ENCODE measurements at places on chromosomes 4 and X.

GRCh38 chrX:114962209-114962608 is 55.2 kb downstream of the IL13RA2 start:
- DNase-seq = no peak

DNA sequence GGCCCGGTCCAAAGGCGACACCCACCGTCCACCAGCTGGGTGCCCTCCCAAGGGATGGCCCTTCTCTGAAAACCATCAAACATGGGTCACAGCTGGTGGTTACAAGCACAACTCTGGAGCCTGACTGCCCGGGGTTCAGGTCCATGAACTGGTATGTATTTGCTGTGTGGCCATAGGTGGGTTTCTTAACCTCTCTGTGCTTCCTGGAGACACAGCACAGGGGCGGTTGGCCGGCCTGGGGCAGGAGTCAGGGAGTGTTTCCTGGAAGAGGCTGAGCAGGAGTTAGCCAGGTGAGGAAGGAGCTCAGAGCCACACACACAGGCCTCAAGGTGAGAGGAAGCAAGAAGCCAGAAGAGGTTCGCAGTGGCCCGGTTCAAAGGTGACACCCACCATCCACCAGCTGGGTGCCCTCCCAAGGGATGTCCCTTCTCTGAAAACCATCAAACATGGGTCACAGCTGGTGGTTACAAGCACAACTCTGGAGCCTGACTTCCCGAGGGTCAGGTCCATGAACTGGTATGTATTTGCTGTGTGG is 243.7 kb upstream of the PSAPL1 start:
- DNase-seq = no peak

GRCh38 chr4:176789955-176790354 is 2.8 kb downstream of the VEGFC start:
- DNase-seq = no peak

GRCh38 chr4:41175794-41176193 is 38.5 kb downstream of the APBB2 start:
- DNase-seq = no peak

- no peak for DNase-seq
Measured at GRCh38 chr4:86755388-86755787, 93.8 kb downstream of the SLC10A6 start.

DNA sequence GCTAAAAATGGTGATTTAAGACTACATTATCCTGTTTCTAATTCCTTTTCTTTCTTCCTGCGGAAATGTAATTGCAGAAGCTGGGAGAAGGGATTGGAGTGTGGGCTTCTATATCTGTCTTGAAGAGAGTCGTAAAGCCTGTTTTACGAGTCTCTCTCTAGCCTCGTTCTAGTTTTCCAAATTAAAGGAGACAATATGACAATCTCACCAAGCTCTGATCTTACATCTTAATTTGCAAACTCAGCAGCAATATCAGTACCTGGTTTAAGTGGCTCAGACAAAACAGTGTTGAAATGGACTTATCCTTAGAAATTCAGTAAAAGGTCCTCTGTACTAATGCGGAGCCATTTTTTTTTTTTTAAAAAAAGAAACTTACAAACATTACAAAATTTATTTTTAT is 349.5 kb upstream of the HAND2 start:
- DNase-seq = no peak

GRCh38 chr4:89204624-89205023 is 93.3 kb downstream of the TIGD2 start:
- no peak for DNase-seq

GRCh38 chr4:30763321-30763727 is 43.2 kb downstream of the PCDH7 start:
- no peak for DNase-seq

DNA sequence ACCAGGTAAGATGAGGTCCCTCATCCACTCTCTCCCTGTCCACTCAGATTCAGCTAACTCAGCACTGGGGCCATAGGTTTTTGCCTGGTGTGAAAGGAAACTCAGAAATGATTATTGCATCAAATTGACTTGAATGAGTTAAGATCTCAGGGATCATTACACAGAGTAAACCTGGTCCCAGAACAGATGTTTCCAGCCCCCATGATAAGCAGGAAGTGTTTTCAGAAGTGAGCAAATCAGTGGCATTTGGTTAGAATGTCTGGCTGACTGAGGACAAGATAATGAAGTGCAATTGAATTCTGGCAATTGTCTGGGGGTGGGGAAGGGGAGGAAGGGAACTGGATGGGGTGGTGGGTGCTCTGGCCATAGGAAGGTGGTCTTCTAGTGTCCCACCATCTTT is 108.0 kb downstream of the CHIC2 start:
- DNase-seq = no peak

DNA sequence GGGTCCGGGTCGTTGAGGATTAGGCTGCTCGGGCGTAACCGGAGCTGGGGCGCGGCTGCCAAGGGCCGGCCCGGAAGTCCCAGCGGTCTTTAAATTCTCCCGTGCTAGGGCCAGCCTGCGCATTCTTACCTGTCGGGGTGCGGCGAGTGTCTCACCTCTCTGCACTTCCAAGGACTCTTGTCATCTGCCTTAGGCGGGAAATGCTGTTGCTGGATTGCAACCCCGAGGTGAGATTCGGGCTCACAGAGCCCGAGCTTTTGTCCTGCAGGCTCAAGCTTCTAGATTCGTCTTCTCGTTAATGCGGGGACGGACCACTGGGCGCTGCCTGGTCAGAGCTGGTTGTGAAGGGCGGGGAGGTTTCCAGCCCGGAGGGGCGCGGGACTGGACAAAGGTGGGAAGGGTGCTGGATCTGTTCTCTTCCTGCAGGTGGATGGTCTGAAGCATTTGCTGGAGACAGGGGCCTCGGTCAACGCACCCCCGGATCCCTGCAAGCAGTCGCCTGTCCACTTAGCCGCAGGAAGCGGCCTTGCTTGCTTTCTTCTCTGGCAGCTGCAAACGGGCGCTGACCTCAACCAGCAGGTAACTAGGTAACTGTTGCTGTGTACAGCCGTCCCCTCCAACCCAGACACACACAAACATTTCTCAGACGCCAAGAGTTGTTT is at the start of gene ANKRD37:
TSS of gene ANKRD37 (plus strand) at position 118 of the 662 bp plus-strand sequence. CDS start at position 201, 83 bp downstream.
- no peak for DNase-seq

DNA sequence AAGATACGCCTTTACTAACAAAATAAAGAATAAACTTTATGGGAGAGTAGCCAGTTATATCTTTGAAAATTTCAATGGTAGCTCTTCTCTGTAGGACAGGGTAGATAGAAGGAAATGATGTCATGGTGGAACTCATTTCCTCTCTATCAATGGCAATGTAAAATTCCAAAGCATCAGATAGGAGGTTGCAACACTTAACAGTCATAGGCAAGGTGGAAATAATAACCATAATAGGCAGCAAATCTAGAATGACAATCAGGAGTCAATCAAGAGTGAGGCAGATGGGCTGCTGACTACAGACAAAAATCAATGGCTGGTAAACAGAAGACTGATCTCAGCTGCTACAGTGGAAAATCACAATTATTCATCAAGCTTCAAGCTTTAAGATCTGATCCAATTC is 53.9 kb upstream of the TET2 start:
- DNase-seq = no peak

DNA sequence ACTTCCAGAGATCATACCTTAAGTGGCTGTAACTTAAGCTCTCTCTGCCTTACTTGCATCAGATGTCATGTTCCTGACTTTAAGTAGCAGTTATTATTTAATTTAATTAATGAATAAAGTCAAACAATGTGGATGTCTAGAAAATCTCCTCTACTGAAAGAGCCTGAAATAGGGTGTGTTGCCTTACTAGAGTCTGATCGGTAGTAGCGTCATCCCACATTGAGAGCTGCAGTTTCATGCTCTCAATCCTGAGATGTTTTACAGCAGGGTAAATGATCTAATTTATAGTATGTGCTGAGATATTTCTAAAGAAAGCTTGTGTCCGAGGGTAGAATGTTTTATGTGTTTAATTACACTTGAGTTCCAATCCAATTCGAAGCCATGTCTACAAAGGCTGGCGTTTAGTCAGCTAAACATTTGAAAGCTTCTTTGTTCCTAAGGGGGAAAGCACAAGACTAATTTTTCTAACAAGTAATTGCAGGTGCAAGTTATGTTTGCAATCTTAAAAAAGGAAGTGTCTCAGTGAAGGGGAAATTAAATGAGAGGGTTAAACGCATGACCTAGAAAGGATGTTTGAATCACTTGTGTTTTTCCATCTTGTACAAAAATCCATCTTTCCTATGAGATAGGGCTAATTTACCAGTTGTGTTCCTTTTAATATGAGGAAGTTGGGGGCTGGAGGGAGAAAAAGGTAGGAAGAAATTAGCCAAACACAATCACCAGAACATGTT is 391.0 kb upstream of the MAGEB2 start:
- no peak for DNase-seq
